ENCODE measurements at places on chromosomes 6 and 20.

DNA sequence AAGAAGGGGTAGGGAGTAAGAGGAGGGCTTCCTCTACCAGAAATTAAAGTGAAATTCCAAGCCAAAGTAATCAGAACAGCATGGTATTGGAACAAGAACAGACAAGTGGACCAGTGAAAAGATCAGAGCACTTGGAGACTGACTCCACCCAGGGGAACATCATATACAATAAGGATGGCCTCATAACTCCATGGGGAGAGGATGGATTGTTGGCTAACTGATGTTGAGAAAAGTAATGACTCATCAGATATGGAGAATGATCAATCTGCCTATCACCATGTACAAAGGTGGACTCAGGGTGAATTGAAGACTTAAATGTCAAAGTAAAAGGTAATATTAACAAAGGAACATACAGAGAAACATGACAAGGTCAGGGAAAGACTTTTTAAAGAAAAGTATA lies 12.8 kb downstream of the SLC22A3 start:
- DNase-seq, result no peak

DNA sequence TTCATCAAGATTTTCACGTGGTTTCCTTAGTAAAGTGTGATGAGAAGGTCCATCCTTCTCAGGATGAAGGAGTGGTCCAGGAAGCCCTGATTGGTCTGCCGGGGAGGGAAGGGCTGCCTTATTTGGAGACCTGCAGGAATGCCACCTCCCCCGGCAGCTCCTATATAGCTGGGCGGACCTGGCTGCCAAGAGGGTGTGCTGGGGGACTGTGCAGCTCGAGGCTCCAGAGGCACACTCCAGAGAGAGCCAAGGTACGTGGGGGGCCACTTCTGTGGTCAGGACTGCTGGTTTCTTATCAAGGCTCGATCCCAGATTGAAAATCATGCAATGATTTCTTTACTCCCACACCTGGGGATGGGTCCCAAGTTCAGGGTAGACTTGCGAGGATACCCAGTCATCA lies at the start of gene PRND:
Gene PRND (plus strand): TSS at position 191 of the 400 bp plus-strand sequence. CDS start 2,643 bp downstream, outside the sequence.
- no peak for DNase-seq

DNA sequence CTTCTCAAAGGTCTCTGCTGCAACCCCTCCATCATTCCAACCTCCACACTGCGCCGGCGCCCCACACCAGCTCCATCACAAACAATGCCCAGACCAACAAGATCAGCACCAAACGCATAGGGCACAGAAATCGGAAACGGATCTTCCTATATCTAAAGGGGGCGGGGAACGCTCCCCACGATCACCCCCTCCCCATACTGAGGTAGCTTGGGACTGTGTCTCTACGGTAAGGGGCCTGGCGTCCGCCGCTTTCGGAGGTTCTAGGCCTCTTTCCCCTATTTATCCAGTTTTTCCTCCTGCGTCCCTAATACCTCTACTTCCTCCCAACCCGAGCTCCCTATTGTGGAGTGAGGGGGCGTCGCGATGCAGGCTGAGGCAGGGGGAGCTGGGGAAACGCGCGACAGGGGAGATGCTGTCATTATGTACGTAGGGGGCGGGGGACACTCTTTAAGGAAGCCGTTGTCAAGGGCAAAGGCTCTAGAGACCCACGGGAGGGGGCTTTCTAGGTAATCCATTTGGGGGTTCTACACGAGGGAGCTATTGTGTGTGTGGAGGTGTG lies 909 bp downstream of the DNAAF9 start:
- no peak for DNase-seq

- no peak for DNase-seq
Observed at GRCh38 chr20:57108218-57108617, 158.2 kb downstream of the BMP7 start.

DNA sequence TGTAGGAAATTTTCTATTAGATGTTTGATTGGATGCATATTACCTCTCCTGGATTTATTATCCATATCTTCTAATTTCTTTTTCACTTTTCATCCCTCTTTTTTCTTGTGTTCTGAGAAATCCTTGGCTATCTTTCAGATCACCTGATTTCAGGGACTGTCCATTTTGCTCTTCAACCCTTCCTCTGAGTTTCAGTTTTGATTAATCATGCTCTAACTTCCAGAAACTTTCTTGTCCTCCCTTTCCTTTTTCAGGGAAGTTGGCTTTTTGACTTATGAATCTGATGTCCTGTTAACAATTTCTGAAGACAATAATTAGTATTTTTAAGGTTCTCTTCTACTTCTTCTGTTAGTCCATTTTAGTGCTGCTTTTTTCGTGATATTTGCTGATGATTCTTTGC lies 79.1 kb downstream of the FKBP5 start:
- DNase-seq, result no peak

- no peak for DNase-seq
Observed at GRCh38 chr20:13670160-13670559, 31.4 kb upstream of the TASP1 start.

DNA sequence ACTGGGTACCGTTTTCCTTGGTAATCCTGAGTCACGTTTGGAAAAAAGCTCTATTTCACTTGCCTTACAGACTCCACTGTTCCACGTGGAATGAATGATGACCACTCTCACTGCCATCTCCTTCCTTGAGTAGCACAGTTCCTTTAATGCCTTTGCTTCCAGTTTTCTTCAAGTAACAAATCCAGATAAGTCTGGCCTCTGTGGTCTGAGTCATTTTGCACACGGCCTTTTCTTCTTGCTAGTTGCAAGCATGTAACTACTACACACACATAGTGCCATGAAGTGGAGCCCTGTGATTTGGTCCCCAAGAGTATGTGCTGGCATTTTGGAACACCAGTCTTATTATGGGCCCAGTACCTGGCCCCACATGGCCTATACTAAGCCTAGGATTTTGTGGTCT lies 182.8 kb downstream of the SASH1 start:
- no peak for DNase-seq

GRCh38 chr6:149094934-149095351 lies 222.6 kb upstream of the TAB2 start:
- DNase-seq, result no peak

DNA sequence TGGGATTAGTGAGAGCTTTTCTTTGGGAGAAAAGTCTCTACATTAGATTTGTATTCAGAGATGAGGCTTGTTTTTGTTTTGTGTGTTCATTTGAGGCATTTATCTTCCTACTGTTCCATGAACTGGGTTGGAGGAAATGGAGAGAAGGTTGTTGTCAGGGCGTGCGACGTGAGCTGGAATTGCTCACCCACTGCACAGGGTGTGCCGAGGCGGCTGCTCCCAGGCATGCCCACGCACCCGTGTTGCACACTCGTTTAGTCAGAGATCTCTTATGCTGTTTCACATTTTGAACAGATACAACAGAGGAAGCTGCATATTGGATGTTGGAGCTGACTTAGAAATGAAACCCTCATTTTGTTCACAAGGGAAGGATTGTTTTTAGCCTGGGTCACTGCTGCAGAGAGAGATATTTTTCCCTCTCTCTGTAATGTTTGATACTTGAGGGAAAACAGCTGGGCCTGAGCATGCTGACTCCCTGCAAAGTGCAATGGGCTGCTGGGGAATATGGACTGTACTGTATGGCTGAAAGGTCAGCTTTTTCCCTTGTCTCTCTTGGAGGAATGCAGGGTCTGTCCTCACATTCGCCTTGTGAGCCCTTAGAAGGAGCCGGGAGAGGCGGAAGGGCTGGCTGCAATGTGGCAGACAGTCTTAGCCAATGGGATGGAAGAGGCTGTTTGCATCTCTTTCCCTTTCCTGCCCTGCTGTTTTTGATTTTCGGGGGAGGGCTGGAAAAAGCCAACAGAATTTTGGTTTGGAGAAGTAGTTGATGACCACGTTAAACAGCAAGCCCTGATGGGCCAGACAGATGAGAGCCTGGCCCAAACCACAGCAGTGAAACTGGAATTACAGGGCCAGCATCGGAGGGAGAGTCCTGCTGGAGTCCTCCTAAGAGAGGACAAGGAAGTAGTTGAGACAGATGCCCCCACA lies 170.8 kb downstream of the SASH1 start:
- no peak for DNase-seq

DNA sequence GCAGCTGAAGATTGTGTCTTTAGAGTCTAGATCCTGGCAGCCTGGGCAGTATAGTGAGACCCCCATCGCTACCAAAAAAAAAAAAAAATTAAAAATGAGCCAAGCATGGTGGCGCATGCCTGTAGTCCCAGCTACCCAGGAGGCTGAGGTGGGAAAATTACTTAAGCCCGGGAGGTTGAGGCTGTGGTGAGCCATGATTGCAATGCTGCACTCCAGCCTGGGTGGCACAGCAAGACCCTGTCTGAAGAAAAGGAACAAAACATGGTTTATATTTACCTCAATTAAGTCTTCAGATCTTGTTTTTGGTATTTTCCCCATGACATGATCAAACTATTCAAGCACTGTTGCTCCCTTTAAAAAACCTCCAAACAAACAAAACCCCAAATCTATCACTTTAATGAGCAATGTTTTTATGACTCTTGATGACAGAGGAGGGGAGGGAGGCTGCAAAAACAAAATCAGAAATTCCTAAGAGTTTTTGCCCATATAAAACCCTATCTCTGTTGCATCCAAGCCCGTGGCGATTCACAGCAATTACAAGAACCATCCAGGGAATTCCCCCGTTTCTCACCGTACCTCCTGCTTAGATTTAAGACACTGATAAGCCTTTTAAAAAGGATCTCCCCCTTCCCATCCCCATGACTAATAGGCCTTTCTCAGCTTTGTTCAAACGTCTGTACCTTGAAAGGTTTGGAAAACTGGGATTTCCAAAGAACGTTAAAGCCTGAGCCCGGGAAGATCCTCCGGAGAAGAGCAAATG lies 259.9 kb downstream of the BMP7 start:
- DNase-seq, result no peak

DNA sequence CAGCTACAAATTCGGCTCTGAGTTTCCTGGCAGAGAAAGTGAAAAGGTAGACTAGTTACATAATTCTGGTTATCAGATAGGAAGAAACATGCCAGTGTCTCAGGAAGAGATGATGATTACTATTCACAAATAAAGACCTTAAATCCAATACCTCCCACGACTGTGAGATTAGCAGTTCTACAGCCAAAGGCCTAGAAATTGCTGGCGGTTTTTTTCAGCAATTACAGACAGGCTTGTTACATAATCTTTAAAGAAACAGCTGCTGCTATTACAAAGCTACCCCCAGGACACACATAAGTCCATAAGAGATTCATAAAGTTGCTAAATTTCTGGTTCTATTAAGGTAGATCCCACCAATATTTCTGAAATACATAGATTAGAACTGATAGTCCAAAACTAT lies 40.2 kb downstream of the PIGU start:
- DNase-seq, result no peak

GRCh38 chr6:32645047-32645703 lies 8.0 kb downstream of the HLA-DQA1 start:
- no peak for DNase-seq

DNA sequence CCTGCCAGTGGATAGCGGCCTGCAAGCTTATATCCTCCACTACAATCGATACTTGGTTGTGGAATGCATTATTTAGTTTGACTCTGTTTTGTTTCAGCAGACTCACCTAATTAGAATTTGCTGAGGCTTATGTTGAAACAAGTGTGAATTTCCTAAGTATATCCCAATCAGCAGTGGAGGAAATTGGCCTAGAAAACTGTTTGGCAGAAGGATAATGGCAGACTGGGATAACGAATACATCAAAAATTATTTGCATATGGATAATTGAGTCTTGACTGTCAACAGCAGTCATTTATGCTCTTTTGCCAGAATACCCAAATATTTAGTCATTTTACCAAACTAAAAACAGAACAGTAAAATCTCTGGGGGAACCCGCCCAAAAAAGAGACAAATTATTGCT lies 261.0 kb downstream of the DOK5 start:
- DNase-seq, result no peak

DNA sequence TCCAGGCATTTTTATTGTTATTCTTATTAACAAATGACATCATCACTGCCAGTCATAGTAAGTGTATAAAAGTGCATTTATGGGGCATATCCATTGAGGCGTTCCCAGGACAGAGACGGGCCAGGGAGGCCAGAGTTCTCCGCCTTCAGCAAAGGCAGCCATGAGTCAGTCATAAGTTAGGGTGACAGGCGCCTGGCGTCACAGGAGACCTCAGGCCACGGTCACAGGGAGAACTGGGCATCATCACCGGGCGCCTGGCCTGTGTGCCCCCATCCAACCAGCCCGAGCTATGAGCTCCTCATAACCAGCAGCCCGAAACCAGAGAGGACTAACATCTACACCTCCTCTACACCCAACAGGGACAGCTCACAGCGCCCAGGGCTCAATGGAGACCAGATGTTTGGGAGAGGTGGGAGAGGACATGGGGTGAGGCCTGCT lies 259.2 kb downstream of the DLL1 start:
- DNase-seq, result no peak

DNA sequence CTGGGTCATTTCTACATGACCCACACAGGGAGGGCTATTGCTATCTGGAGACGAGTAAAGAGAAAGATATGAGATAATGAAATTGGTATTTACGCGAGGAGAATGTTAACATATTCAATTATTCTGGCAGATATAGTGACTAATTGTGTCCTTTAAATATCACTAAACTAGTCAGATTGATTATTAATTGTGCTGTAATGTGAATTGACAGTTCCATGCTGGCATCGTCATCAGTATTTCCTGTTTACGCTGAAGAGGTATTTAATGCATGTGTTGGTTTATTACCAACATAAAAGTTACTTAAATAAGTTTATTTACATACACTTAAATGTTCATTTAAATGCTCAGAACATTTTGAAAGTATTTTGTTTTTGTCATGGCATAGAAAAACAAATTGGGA lies 35.7 kb upstream of the OGFRL1 start:
- DNase-seq, result no peak

DNA sequence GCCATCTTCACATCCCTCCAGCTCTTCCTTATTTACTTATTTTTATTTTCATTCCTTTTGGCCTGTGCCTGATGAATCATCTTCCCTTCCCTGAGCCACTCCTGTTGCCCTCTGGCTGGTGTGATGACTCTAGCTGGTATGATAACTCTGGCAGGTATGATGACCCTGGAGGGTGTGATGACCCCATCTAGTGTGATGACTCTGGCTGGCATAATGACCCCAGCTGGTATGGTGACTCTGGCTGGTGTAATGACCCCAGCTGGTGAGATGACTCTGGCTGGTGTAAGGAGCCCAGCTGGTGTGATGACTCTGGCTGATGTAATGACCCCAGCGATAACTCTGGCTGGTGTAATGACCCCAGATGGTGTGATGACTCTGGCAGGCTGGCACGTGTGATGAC lies 426.8 kb downstream of the QKI start:
- DNase-seq, result no peak

GRCh38 chr20:12528591-12529041 lies 480.2 kb upstream of the SPTLC3 start:
- no peak for DNase-seq

- no peak for DNase-seq
Observed at GRCh38 chr6:166904101-166904746, 52.1 kb downstream of the RNASET2 start.

GRCh38 chr6:163718537-163718936 lies 304.0 kb downstream of the QKI start:
- DNase-seq, result no peak

- no peak for DNase-seq
Observed at GRCh38 chr6:81768150-81768942, 15.9 kb upstream of the TENT5A start.

GRCh38 chr20:11103866-11104265 lies 430.1 kb upstream of the JAG1 start:
- DNase-seq, result no peak

Data from stimulated activated CD8-positive, alpha-beta memory T cell treated with anti-CD3 and anti-CD28 coated beads, Interleukin-7, amount 100 ng/mL, for 4 hours (primary cell).